Transverse colon (tissue), 4 donors: ENCODE measurements at places on chromosomes 16 and 17.

DNA sequence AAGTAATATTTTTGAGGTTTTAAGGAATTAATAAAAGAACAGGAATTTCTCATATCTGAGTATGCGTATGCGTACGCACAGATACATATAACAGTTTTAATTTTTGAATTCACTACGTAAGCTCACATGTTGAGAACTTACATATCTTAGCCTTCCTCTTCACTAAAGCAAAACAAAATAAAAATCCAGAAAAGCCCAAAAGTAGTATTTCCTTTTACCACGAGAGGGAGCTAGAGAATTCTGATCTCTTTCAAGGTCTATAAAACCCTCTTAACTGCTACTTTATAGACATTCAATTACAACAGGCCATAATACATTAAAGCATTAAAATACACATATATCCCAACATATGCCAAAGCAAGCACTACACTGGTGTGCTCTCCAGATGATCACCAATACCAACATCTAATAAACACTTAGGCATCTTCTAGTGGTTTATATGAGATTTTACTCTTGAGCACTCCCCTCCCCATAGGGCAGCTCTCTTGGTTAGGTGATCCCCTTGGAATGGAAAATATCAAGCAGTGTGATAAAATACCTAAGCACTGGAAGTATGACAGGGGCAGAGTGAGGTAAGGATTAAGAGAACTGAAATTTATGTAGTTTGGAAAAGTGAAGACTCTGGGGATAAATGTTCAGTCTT lies 94.0 kb downstream of the SKAP1 start:
- no peak for DNase-seq

GRCh38 chr16:12901204-12901596 lies 198 bp upstream of the SHISA9 start:
- no peak for DNase-seq

DNA sequence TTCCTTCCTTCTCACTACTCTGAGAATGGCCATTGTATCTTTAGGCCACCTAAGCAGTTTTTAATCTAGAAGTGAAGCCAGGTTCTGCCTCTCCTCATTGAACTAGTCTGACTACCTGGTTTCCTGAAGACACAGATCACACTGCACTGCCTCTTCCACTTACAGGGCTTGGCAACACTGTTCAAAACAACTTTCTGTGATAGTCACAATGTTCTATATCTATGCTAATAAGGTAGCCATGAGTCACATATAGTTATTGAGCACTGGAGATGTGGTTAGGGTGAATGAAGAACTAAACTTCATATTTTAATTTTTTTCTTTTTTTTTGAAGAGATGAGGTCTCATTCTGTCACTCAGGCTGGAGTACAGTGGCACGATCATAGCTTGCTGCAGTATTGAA lies 26.9 kb downstream of the RND2 start:
- DNase-seq: no peak

DNA sequence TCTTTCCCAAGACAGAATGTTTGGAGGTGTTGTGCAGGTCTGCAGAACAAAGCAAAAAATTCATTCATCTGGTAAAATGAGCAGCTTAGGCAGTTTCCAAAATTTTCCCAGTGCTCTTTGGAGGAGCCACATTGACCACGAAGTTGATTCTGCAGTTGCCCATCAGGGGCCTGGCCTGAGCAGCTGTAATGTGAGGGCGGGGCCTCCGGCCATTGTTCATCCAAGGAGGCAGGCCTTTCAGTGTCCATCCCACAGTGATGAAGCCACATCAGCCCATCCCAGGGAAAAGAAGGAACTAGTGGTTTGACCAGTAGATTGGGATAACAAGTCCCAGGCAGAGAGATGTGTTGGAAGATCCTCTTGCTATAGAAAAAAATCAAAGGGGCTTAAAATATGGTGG lies 10.1 kb downstream of the UBFD1 start:
- no peak for DNase-seq

DNA sequence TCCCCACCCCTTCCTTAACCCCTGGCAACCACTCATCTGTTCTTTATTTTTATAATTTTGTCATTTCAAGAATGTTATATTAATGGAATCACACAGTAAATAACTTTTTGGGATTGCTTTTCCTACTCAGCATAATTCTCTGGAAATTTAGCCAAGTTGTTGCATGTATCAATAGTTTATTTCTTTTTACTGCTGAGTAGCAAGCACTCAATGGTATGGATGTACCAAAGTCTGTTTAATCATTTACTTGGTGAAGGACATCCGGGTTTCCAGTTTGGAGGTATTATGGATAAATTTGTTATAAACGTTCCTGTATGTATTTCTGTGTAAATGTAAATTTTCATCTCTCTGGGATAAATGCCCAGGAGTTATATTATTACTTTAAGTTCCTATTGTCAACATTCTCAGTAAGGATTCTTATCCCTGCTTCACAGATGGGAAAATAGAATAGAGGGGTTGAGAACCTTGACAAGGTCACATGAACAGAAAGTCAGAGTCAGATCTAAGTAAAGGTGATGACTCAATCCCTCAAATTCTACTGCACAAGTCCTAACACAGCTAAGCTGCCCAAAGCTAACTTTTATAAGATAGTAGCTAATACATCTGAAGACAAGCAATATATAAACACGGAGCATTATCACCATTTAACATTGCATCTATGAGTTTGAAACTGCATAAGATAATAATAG lies 62.4 kb upstream of the MTMR4 start:
- no peak for DNase-seq

DNA sequence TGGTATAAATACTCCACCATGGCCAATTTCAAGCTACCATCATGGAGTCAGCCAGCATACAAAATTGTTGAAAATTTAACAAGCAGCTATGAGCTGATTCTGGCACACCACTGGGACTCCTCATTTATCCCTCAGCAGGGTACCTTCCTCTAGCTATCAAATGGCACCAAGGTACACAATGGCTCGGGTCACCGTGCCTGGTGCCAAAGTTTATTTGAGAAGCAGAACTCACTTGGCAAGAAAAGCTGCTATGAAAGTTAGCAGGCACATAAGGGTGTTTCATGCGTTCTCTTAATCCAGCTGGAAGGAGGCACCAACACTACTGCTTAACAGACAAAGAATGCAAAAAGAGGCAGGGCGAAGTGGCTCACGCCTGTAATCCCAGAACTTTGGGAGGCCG lies 51.6 kb downstream of the IKZF3 start:
- DNase-seq: no peak

DNA sequence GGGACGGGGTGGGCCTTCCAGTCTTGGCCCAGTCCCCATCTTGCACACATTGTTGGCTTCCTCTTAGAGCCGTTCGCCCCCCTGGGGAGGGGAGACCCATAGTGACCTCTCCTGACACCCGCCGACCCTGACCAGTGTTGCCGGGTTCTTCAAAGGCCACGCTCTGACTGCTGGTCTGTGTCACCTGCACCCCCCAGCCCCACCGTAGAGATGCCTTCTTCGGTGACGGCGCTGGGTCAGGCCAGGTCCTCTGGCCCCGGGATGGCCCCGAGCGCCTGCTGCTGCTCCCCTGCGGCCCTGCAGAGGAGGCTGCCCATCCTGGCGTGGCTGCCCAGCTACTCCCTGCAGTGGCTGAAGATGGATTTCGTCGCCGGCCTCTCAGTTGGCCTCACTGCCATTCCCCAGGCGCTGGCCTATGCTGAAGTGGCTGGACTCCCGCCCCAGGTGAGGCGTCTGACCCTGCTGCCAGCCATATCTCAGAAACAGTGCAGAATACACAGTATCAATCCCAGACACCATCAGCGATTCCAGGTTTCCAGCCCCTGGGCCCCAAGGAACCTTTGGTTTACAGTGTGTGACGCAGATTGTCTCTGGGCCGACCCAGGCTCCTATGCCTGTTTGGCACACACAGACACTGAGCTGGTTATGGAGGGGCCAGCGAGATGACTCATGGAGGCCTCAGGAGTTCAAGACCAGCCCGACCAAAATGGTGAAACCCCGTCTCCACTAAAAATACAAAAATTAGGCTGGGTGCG lies 1.3 kb downstream of the SLC26A11 start:
- DNase-seq: no peak

- DNase-seq: no peak
These were observed 18.7 kb downstream of the DCUN1D3 start for GRCh38 chr16:20881503-20881878.

DNA sequence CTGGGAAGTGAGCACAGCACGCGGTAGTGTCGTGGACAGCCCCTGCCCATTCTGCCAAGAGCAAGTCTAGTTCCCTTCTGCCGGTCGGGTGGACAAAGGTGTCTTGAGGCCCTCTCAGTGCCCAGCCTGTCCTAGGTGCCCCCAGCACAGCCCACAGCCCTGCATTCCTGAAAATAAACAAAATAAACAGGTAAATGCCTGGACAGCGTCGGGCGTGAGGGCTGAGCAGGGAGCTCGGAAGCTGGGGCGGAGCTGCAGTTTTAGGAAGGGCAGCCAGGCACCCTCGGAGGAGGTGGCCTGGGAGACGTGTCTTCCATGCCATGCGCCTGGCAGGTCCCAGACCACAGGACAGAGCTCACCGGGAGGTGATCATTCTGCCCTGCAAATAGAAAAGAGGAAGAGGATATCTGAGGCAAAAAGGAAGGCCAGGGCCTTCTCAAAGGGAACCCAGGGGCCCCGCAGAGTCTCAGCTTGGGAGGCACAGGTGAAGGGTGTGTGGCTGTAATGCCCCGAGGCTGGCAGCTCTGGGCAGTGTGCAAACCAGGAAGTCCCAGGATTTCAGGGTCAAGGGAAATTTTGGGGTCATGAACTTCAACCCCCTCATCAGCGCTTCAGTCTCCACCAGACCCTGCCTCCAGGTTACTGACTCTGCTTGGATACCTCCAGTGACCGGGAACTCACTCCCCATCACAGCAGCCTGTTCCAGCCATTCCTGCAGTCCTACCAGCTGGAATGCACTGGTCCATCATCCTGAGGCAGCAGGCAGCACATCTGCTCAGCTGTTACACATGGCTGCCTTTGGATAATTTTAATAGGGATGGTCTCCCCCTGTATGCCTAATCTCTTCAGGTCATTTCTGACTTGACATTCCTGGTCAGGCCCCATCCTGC lies 1.7 kb downstream of the ZNF469 start:
- no peak for DNase-seq

GRCh38 chr17:41549596-41550039 lies 21.5 kb upstream of the KRT19 start:
- peak; percentile 78 for DNase-seq

DNA sequence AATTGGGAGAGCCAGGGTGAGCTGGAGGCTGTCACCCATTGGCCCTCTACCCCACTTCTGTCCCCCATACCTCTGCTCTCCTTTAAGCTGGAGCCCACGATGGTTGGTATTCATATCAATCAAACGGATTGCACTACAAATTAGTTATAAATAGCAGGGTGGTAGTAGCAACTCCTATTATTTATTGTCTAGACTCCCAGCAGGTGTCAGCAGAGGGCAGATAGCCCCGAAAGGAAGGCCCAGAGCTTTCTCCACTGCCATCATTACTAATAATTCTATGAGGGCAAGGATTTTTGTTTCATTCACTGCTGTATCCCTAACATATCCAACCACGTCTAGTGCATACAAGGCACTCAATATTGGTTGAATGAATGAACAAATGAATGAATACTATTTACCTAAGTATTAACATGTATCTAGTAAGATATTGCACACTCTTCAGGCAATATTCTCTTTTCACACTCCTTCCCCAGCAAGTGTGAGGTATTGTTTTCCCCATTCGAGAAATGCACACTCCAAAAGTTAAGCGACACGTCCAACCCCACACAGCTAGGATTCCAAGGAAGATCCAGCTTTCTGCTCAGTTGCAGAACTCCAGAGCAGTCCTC lies 6.3 kb downstream of the C17orf50 start:
- no peak for DNase-seq

DNA sequence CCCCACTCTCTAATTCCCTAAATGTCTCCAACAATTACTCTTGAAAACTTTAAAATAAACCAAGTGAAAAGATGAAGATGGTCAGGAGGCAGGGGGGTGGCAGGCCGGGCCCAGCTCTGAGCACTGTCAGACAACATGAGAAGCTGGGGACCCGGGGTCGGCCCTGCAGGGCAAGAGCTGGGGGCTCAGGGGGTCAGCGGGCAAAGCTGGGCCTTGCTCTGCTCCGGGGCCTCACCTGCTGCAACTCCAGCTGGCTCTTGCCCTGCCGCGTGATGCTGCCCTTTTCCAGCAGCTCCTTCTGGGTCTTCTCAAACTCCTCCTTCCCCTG lies 14.8 kb downstream of the CTRB1 start:
- DNase-seq: no peak

DNA sequence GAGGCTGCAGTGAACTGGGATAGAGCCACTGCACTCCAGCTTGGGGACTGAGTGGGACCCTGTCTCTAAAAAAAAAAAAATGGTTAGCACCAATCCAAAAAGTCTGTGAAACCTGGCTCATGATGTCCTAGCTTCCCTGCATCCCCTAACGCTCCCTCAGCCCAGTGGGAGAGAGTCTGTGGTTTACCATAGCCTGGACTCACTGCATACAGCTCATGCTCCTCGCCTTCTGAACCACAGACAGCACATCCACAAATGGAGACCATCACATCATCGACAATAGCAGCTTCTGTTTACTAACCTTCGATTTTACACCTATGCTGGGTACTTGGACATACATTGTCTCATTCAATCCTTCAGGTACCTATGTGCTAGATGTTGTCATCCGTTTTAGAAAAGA lies 43.6 kb downstream of the NLRC5 start:
- DNase-seq: no peak

DNA sequence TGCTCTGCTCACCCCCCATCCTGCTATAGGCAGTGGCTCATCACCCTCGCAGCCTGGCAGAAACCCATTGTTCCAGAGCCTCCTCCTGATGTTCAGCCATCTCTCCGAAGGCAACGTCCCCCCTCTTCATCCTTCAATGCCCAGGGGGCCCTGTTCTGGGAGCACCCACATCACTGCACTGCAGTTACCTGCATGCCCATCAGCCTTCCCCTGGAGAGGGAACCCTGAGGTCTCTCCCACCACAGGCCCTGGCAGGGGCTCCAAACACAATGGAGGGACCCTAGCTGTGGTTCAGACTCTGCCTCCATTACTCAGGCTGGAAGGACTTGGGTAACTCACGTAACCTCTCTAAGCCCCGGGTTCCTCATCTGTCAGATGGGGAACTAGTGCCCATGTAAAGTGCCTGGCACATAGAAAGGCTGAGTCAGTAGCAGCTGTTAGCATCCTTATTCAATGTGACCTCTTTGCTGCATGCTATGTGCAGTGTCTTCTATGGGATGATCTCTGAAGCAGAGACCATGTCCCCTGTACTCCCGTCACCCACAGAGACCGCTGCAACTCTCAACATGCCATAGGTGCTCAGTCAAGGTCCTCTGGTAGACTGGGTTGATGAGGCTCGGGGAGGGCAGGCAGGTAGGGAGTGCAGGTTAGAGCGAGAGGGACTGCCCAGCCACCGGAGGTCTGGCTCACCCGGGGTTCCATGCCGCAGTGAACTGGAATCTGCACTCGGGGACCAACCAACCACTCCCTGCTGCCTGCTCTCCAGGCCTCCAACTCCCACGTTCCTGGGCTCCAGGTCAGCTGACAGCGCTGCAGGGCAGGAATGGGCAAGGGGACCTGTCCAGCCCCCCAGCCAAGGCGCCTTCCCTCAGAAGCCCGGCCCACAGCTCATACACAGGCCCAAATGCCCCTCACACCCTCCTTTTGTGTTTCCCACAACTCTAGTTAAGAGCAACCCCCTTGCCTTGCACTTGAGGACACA lies 233.2 kb downstream of the ZNF423 start:
- DNase-seq: no peak

- DNase-seq: no peak
These were observed 21.5 kb upstream of the CD300E start for GRCh38 chr17:74645010-74645409.
